ENCODE measurements at places on chromosomes 1 and 21.

- no peaks in the 10 kb centered on the region for H3K4me1 ChIP-seq
- no peaks in the 10 kb centered on the region for H3K27me3 ChIP-seq
- DNase-seq, result no peak
Measured at GRCh38 chr1:73930293-73930692, 267.7 kb downstream of the LRRIQ3 start.

GRCh38 chr1:212121779-212122178 is 86.2 kb downstream of the DTL start:
- H3K4me1 ChIP-seq, result peaks cover 13% of the 10 kb centered on the region
- no peak for DNase-seq
- peaks cover 1% of the 10 kb centered on the region for H3K27me3 ChIP-seq
- no peaks in the 10 kb centered on the region for H3K36me3 ChIP-seq
- H3K27ac ChIP-seq, result no peak overlapping the region

DNA sequence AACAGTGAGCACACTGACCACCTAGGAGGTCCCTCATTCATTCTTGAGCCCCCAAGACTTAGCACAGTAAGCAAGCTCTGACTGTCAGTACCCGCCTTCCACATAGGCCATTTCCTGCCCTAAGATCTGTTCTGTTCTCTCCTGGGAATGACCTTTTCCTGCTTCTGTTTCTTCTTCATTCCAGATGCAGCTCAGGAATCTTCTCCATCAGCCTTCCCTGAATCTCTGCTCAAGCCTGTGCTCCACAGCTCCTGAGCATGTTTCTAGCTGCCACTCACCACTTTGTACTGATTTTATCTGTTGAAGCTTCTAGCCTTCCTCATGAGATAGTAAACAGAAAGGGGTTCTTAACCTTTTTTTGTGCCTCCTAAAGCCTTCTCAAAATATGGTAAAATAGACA is 56.6 kb downstream of the ZNF281 start:
- H3K27ac ChIP-seq, result peak overlapping the region; percentile 94
- H3K36me3 ChIP-seq, result peaks cover 8% of the 10 kb centered on the region
- peak overlapping the region; percentile 49 for H3K4me3 ChIP-seq
- peaks cover 2% of the 10 kb centered on the region for H3K27me3 ChIP-seq

- H3K4me1 ChIP-seq, result peaks cover 18% of the 10 kb centered on the region
- no peak overlapping the region for H3K27ac ChIP-seq
- no peak for DNase-seq
- H3K27me3 ChIP-seq, result peaks cover 6% of the 10 kb centered on the region
Measured at GRCh38 chr1:9655836-9656235, 4.3 kb downstream of the PIK3CD start.

- H3K4me3 ChIP-seq, result no peak overlapping the region
- H3K4me1 ChIP-seq, result no peaks in the 10 kb centered on the region
- DNase-seq, result no peak
- H3K36me3 ChIP-seq, result no peaks in the 10 kb centered on the region
Measured at GRCh38 chr1:183394435-183394834, 23.7 kb downstream of the NMNAT2 start.

DNA sequence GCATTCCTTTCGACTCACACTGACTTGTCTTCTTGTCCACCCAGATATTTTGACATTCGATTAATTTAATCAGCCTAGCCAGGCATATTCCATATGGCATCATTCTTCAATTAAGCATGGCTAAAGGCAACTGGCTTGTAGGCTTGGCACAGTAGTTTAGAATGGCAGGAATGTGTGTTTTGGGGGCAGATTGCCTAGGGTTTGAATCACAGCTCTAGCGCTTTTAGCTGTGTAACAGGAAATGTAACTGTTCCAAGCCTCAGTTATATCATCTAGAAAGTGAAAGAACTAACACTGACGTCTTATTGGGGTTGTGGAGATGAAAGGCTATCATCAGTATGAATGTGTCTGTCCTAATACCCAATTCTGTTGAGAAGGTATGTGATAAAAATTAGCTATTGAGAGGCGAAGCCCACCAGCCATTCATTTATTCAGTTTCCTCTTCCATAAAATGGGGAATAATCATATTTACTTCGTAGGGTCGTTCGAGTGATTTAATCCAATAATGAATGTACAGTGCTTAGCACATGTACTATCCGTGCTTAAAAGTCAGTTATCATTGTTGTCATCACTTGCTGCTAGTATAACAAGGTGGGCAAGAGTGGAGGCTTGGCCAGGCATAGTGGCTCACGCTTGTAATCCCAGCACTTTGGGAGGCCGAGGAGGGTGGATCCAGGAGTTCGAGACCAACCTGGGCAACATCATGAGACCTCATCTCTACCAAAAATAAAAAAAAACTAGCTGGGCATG is 41.6 kb upstream of the GRHL3 start:
- peaks cover 36% of the 10 kb centered on the region for H3K27me3 ChIP-seq
- H3K36me3 ChIP-seq, result peaks cover 13% of the 10 kb centered on the region
- no peak overlapping the region for H3K4me3 ChIP-seq
- peak; percentile 49 for DNase-seq

GRCh38 chr1:37325509-37326437 is 148.6 kb upstream of the ZC3H12A start:
- H3K36me3 ChIP-seq, result no peaks in the 10 kb centered on the region
- no peak for DNase-seq
- H3K4me1 ChIP-seq, result no peaks in the 10 kb centered on the region
- H3K27ac ChIP-seq, result no peak overlapping the region
- H3K4me3 ChIP-seq, result no peak overlapping the region

GRCh38 chr21:32612999-32613337 is 791 bp upstream of the CFAP298 start:
- peak overlapping the region; percentile 100 for H3K27ac ChIP-seq

- H3K27ac ChIP-seq, result no peak overlapping the region
- peaks cover 4% of the 10 kb centered on the region for H3K36me3 ChIP-seq
- H3K4me3 ChIP-seq, result no peak overlapping the region
- peaks cover 4% of the 10 kb centered on the region for H3K27me3 ChIP-seq
- H3K4me1 ChIP-seq, result peaks cover 59% of the 10 kb centered on the region
Measured at GRCh38 chr1:10515976-10516750, 41.4 kb downstream of the PEX14 start.

- DNase-seq, result no peak
- no peak overlapping the region for H3K4me3 ChIP-seq
- H3K27me3 ChIP-seq, result peaks cover 2% of the 10 kb centered on the region
- no peak overlapping the region for H3K27ac ChIP-seq
- H3K36me3 ChIP-seq, result peaks cover 14% of the 10 kb centered on the region
Measured at GRCh38 chr1:235841938-235842545, 24.7 kb downstream of the LYST start.

GRCh38 chr1:46302641-46303037 is 777 bp downstream of the LRRC41 start:
- H3K27ac ChIP-seq, result peak overlapping the region; percentile 98
- peak overlapping the region; percentile 98 for H3K4me3 ChIP-seq
- peaks cover 19% of the 10 kb centered on the region for H3K36me3 ChIP-seq
- peaks cover 2% of the 10 kb centered on the region for H3K27me3 ChIP-seq
- no peak for DNase-seq

GRCh38 chr1:112625696-112626095 is 6.1 kb downstream of the CAPZA1 start:
- peak; percentile 41 for DNase-seq
- H3K36me3 ChIP-seq, result peaks cover 45% of the 10 kb centered on the region
- peaks cover 59% of the 10 kb centered on the region for H3K4me1 ChIP-seq
- peak overlapping the region; percentile 66 for H3K27ac ChIP-seq
- no peaks in the 10 kb centered on the region for H3K27me3 ChIP-seq

DNA sequence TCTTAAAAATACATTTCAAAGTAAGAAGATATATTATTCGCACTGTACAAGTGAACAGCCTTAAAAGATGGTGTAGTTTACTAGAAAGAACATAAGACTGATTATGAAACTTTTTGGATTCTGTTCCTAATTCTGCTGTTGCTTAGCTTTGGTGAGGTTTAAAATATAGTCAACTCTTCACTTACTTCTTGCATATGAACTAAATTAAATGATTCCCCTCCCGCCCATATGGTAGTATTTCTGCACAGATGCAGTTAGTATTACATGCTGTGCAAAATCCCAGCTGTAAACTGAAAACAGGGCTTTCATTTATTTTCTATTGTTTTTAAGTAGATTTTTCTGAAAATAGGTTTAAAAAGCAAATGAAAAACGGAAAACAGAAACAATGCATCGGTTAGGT is 345.4 kb upstream of the NCAM2 start:
- no peak for DNase-seq
- no peaks in the 10 kb centered on the region for H3K36me3 ChIP-seq
- no peaks in the 10 kb centered on the region for H3K4me1 ChIP-seq
- no peaks in the 10 kb centered on the region for H3K27me3 ChIP-seq

DNA sequence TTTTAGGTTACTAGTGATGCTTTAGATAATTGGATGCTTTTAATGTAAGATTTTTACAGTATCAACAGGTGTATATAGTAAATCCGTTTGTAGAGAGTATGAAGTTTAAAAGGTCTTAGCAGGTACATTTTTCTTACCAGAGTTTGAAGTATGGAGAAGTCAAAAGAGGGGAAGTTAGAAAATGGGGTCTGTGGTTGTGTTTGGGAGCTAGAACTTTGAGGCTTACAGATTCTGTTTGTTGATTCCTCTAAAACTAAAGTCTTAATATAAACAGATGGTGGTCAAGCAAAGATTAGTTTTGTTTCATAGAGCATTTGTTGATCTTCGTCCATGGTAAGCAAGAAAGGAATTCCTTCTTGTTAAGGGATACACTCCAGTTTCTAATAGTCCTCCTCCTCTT is 35.8 kb downstream of the CDC42 start:
- H3K4me1 ChIP-seq, result peaks cover 65% of the 10 kb centered on the region
- no peak overlapping the region for H3K4me3 ChIP-seq
- H3K27me3 ChIP-seq, result peaks cover 2% of the 10 kb centered on the region
- H3K27ac ChIP-seq, result peak overlapping the region; percentile 66
- peaks cover 44% of the 10 kb centered on the region for H3K36me3 ChIP-seq

DNA sequence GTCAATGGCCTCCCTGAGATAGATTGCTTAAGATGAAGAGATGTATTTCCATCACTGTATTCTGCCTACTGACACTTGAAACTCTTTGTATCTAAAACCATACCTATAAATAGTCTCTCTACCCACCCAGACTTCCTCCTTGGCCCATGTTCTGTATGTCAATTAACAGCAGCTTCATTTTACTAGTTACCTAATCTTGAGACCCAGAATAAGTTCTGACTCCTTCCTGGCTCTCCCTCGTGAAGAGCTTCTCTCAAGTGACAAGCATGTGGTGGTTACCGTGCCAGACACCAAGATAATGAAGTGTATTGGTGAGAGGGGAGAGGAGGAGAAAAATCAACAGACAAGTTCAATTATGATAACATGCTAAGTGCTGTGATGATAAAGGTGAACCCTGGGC is 128.8 kb upstream of the RAVER2 start:
- H3K27ac ChIP-seq, result no peak overlapping the region
- peaks cover 5% of the 10 kb centered on the region for H3K4me1 ChIP-seq
- DNase-seq, result no peak
- H3K4me3 ChIP-seq, result no peak overlapping the region
- peaks cover 7% of the 10 kb centered on the region for H3K36me3 ChIP-seq

GRCh38 chr1:167081594-167082156 is 8.5 kb downstream of the GPA33 start:
- H3K36me3 ChIP-seq, result no peaks in the 10 kb centered on the region
- no peak for DNase-seq
- no peak overlapping the region for H3K4me3 ChIP-seq
- peaks cover 19% of the 10 kb centered on the region for H3K27me3 ChIP-seq
- no peaks in the 10 kb centered on the region for H3K4me1 ChIP-seq

DNA sequence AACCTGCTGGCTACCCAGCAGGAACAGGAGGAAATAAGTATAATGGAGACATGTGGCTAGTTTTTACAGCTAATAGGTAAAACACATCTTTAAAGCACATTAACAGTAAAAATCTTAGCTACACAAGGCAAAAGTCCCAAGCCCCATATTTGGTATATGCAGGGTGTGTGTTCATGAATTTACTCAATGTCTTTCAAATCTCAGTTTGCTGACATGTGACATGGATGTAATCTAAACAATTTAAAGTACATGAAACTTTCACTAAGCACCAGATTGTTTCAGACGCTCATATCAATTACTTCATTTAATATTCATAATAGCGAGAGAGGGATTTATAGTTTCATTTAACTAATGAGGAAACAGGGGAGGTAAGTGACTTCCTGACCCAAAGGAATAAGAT is 3.9 kb downstream of the TACSTD2 start:
- DNase-seq, result no peak
- H3K36me3 ChIP-seq, result peaks cover 5% of the 10 kb centered on the region
- no peak overlapping the region for H3K27ac ChIP-seq
- H3K27me3 ChIP-seq, result peaks cover 51% of the 10 kb centered on the region
- peaks cover 25% of the 10 kb centered on the region for H3K4me1 ChIP-seq

DNA sequence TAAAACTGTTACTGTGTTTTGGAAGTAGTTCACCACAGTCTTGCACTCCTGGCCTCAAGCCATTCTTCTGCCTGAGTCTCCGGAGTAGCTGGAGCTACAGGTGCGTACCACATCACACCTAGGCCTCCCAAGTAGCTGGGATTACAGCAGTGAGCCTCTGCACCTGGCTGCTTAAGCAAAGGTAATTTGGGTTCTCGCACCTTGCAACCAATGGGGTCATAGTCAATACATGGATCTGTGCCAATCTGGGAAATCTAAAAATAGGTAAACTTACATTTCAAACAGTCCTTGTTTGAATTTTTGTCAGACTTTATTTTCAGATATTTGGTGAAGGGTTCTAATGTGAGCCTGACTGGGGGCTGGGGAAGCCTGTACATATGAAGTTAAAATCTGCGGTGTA is 466.5 kb downstream of the PCP4 start:
- peaks cover 4% of the 10 kb centered on the region for H3K36me3 ChIP-seq
- H3K4me3 ChIP-seq, result no peak overlapping the region
- H3K27ac ChIP-seq, result no peak overlapping the region
- H3K4me1 ChIP-seq, result no peaks in the 10 kb centered on the region

DNA sequence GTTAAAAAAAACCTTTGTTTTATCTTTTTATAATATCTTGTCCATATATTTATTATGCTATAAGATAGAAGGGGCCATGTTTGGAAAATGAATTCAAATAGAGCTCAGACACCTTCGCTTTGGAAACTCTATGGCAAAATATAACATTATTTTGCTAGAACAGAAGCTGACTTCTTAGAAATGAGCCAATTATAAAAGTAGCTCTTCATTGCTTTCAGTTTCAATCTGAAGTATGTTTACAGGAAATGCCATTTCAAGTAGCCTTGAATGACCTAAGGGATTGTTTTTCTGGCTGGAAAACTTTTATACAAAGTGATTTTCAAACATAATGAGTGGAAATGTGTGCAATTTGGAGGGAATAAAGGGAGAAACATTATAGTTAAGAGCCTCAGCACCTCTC is 37.8 kb upstream of the GBP5 start:
- H3K4me1 ChIP-seq, result no peaks in the 10 kb centered on the region
- H3K4me3 ChIP-seq, result no peak overlapping the region
- H3K27me3 ChIP-seq, result no peaks in the 10 kb centered on the region
- no peaks in the 10 kb centered on the region for H3K36me3 ChIP-seq

GRCh38 chr21:44654576-44655175 is at the start of gene KRTAP12-4:
Gene KRTAP12-4, minus strand, starts transcription at chr21:44654659. Its CDS starts 45 bp downstream, at chr21:44654614.
- no peak within 1 kb of the TSS for H3K27ac ChIP-seq
- no peak for DNase-seq
- H3K36me3 ChIP-seq, result no peaks in the 10 kb centered on the region
- H3K4me1 ChIP-seq, result no peaks in the 10 kb centered on the region
- peaks cover 23% of the 10 kb centered on the region for H3K27me3 ChIP-seq

DNA sequence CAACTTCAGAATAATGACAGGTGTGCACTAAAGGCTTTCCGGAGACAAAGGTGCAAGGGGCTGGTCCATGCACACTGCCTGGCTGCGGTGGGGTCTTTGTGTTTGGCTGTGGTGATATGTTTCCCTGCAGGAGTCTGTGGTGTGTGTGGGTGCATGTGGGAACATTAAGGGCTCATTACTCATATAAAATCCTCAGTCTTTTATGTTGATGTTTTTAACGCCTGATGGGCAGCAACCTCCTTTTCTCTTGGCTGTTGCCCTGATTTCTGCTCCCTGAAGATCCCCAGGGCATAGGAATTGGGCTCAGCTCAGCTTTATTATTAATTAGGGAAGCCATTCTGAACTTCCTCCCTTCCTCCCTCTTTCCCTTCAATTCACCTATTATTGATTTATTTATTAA is 67.6 kb upstream of the SPAG17 start:
- H3K36me3 ChIP-seq, result no peaks in the 10 kb centered on the region
- no peak overlapping the region for H3K4me3 ChIP-seq
- H3K27me3 ChIP-seq, result no peaks in the 10 kb centered on the region
- no peak for DNase-seq
- no peaks in the 10 kb centered on the region for H3K4me1 ChIP-seq

Data from HFFc6 (cell line).